ENCODE measurements at places on chromosomes 2 and 18. TPM values are rescaled to one million over a fixed set of nuclear protein-coding genes. Genes with fewer than 3 reads are reported as not detected.

DNA sequence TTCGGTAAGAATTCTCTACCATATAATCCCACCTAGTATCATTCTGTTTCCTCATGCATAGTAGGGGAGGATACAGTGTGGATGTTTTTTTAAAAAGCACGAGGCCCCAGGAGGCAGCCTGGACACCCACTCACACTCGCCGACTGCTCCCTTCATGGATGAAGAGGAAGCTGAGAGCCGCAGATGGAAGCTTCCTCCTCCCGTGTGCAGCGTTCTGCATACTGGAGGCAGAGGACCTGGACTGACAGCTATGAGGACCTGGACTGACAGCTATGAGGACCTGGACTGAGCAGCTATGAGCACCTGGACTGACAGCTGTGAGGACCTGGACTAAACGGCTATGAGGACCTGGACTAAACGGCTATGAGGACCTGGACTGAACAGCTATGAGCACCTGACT lies 234.4 kb downstream of the NDUFA10 start:
- ATAC-seq = no peak

- ATAC-seq = no peak
These were observed 89.0 kb downstream of the NBAS start for GRCh38 chr2:15472133-15472532.

- ATAC-seq = peak; percentile 87
These were observed 24.6 kb downstream of the MAIP1 start for GRCh38 chr2:199979832-199980628.

- ATAC-seq = no peak
These were observed 216.9 kb downstream of the BCL11A start for GRCh38 chr2:60336442-60337141.

DNA sequence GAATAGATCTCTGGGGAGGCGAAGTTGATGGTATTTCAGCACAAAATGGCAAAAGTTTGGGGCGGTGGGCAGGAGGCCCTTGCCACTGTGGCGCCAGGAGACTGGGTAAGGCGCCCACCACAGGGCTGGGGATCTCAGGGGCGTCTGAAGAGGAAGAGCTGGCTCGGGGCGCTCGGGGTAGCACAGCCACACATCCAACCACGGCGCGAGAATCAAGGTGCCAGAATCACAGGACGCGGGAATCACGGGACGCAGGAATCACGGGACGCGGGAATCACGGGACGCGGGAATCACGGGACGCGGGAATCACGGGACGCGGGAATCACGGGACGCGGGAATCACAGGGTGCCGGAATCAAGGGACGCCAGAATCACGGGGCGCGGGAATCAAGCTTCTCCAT lies 174.4 kb downstream of the TMEM18 start:
- ATAC-seq = no peak

GRCh38 chr2:169254774-169255173 lies 107.6 kb downstream of the LRP2 start:
- ATAC-seq = no peak

GRCh38 chr2:189876271-189876670 lies 92.0 kb downstream of the PMS1 start:
- no peak for ATAC-seq

RBM44 gene
- total RNA-seq = 0.28 TPM

DUSP11 gene
- total RNA-seq = 19.8 TPM

SAG gene
- 1.7 TPM for total RNA-seq

KRTCAP3 gene
- total RNA-seq = 3.4 TPM
